NCI-H1105 (cell line): ENCODE measurements at places on chromosomes 11 and 22.

- DNase-seq = no peak
Observed at GRCh38 chr11:68683536-68684384, 584 bp upstream of the GAL start.

GRCh38 chr11:21415606-21416005, 746.2 kb downstream of the NELL1 start:
- peak; percentile 82 for DNase-seq

- no peak for DNase-seq
Observed at GRCh38 chr22:39603345-39603744, 32.8 kb downstream of the CACNA1I start.

DNA sequence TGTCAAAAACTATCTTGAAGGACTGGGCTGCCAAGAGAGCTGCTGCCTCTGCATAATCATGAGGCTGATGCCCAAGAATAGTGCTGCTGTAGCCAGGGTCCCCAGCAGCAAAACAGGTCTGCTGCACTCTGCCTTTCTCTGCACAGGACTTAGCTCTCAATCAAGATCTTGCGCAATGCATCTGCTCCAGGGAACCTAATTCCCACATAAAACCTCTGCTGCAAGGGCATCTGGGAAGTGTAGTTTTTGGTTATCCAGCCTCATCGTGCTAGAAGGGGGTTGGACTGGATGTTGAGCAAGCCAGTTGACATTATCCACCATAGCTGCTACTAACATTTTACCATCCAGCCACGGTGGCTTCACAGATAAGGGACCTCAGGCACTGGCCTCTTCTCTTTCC, 192.7 kb downstream of the C11orf91 start:
- no peak for DNase-seq

DNA sequence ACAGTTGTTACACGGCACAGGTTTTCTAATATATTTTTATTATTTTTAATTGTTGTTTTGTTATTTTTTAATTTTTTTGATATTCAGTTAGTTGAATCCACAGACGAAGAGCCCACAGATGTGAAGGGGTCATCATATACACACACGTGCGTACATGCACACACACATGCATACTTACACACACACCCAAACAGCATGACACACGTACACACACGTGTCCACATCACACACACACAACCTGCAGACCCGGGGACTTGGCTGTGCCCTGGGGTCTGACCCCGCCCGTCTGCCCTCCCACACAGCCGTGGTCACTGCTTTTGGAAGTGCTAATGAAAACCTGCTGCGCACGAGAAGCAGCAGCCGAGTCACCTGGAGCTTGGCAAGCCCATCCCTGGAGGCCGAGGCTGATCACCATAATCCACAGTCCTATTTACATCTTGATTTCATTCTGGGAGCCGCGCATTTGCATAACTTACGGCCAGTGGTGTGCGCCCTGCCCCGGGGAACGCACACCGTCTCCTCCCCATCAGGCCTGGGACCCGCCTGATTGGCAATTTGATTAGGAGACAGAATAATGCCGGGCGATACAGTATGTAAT, 110.3 kb downstream of the BRD1 start:
- DNase-seq = no peak

DNA sequence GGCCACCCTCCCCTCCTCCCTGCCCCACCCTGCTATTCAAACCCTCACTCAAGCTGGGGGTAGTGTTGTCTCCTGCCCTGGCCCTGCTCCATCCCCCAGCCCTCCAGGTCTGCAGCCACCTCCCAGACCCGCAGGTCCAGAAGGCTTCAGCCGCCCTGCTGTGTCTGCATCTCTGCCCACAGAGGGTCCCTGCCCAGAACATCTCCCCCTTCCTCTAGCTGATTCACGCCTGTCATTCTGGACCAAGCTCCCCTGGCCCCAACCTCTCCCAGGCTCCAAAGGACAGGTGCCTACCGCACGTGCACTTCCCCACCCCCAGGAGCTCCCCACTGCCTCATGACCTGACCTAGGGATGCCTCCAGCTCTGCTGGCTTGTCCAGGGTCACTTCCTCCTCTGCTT, 16.0 kb upstream of the SHISAL1 start:
- DNase-seq = no peak

DNA sequence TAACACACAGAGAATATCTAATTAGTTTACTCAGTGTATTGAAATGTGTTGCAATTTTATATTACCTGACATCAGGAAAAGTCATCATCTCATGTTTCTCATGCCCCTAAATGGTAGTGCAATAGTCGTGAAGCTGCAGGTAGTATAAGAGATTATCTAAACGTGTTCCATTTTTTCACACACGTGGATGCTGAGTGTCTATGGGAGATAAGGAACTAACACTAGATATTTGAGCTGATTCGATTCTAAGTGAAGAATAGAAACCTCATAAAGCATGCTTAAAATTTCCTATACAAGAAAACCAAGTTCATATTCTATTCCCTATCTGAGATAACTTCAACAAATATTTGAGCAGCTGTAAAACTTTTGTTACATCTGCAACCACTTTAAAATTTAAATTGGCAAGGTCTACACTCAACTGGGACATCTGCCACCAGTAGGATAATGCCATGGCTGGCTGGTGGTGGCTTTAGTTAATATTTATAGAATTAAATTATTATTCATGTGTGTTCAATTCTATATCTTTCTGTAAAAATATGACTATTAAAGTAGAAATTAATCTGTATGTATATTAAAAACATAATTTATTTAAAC, 388.8 kb downstream of the LUZP2 start:
- no peak for DNase-seq

DNA sequence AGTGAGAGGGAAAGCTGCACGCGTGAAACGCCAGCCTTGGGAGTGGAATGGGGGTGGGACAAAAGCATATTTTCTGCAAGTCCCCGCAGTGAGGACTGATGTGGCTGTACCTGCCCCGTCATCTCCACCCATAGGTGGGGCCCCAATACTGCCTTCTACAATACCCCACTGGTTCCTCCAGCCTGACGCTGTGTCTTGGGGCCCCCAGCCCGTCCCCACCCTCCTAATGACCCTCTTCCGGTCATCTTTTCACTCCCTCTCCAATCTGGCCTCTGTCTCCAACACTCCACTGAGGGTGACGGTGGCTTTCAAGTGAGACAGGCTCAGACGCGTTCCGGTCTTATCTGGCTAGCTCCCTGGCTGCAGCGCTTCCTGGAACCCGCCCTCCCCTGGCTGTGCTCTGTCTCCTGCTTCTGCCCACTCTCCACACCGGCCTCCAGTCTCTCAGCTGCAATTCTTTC, 104.2 kb downstream of the MICAL3 start:
- no peak for DNase-seq

DNA sequence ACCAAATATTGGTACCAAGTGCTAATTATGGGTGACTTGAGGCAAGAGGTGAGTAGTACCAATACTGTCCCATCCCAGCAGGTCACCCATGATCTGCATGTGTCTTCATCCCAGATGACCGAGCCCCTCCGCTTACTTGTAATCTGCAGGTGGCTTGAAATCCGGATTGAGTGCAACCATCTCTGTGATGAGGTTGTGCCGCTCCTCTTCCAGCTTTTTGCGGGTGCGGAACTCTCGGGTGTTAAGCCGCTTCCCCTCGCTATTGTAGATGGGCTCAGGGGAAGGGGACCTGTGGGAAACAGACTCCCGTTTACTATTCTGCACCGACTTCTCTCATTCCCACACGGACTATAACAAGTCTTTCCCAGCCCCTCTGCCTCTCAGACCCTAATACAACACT, 8.2 kb downstream of the SF1 start:
- DNase-seq = no peak

- DNase-seq = no peak
Observed at GRCh38 chr11:115580416-115580815, 76.2 kb upstream of the CADM1 start.

DNA sequence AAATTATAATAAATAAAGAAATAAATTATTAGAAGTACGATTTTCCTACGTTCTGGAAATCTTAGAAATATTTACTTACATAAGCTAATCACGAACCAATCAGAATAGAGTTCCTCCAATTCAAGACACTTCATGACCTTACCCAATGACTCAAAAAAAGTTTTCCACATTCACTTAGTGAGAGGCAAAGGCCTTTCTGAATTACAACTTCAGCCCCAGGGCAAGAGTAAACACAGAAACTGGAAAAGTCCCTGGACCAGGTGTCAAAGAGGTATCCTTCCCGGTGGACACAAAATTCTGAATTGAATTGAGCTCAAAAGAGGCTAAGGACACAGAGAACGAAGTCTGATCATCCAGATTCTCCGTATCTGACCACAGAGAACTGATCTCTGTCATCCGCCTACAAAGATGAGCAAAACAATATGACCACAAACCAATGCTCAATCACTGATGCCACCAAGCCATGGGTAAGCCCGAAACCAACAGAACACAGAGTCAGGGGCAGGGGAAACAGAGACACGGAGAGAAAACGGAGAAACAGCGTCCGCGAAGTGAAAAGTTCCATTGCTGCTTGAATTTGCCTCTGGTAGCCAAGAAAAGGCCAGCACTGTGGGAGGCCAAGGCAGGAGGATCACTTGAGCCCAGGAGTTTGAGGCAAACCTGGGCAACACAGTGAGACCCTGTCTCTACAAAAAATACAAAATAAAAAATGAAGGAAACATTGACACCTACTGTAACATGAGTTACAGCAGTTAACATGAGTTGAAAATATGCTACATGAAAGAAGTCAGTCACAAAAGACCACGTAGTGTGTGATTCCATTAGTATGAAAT, 6.8 kb downstream of the BID start:
- no peak for DNase-seq

- no peak for DNase-seq
Observed at GRCh38 chr11:1998290-1998689, 648 bp upstream of the H19 start.

GRCh38 chr11:13249992-13250391, 27.6 kb upstream of the BMAL1 start:
- no peak for DNase-seq

DNA sequence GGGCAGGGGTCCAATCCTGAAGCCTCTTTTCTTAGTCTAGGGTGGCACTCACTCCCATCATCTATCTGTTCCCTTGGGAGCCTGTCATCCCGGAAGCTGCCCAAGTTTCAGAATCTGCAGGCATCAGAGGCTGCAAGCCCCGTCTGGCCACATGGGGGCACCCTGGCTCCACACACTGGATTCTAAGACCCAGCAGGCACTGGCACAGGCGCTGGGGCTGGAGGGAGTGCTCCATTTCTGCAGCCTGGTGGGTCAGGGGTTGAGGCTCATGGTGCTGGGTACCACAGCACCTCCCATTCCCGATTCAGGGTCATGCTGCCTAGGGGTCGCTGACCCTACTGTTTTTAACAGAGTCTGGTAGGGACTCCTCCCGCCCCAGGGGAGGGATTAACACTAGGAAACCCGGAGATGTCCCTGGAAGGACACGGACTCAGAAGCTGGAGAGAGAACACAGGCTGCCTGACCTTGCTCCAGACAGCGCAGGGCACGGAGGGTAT, 243.9 kb upstream of the SYN3 start:
- peak; percentile 35 for DNase-seq

DNA sequence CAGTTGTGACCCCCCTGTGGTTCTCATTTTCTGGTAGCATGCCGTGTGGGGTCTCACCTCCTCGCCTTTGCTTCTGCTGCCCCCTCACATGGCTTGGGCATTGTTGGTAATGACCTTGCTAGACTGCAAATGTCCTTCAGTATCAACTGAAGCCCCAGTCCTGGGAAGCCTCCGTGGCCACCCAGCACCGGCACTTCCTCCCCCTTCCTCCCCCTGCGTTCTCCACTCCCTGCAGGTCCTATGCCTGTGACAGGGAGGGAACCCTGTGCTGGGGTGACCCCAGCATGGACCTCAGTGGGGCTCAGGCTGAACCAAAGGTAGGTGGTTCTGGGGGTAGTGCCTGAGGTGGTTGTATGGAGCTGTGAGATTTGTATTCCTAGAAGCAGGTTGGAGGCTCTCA, 5.9 kb downstream of the ST3GAL4 start:
- DNase-seq = no peak

DNA sequence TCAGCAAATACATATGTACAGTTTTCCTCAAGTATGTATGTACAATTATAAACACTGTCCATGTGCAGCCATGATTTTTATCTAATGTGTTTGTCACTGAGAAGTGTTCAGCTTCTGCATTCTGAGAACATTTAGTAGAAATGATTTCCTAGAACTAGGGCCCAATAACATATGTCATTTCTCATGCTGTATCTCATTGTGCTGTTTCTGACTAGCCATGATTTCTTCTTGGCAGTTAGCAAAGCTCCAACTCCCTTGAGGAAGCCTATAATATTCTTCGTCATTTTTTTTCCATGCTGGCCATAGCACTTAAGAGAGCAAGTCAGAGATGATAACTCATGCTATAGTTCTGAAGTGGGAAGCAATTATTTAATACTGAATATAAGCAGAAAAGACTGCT, 187.8 kb downstream of the DDX10 start:
- DNase-seq = no peak
